Suppressor macrophage (primary cell): ENCODE measurements at places on chromosomes 12 and 14.

DNA sequence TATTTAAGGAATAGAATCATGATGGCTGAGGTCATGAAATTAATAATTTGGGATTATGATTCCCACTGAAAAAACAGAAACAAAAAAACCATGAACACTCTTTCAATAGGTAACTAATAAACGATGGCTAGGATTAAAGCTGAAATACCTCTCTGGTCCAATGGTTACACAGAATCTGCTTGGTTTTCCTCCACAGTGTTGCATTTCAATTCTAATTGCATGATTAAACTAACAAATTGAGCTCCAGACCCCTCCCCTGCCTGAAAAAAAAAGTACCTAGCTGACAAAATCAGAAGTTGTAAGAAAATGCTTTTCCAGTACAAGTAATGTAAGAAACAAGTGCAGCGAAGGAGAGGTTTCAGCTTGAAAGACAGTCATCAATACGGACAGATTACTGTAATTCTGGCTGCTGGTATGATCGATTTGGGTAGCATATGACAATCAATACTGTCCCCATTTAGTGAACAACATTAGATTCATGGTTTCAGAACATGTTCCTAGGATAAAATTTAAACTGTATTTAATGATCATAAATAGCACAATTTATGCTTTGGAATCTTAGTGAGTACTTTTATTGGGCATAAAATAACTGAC is 32.0 kb downstream of the INSM2 start:
- DNase-seq = no peak

- DNase-seq = no peak
Observed at GRCh38 chr12:80188576-80188975, 89.2 kb downstream of the OTOGL start.

DNA sequence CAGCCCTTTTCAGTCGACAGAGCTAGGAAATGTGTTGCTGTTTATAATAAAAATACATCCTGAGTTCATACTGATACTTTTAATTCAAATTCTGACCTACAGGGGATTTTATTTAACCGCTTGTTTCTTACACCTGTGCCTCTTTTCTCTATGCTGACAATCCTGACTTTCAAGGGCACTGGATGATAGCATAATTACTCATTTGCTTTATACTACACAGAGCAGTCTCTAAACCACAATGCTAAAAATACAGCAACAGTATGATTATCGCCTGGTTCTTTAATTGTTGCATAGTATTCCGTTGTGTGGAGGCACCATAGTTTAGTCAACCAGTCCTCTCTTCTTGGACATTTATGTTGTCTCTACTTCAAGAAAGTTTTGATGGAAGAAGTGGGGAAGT is 372.9 kb downstream of the DPF3 start:
- no peak for DNase-seq

GRCh38 chr12:55707841-55708694 is at the start of gene ITGA7:
ITGA7 (minus strand) TSS chr12:55707904; CDS start chr12:55707682, 222 bp downstream.
- no peak for DNase-seq
